Eye (tissue), 1 donor: ENCODE measurements at places on chromosomes 5 and 9.

DNA sequence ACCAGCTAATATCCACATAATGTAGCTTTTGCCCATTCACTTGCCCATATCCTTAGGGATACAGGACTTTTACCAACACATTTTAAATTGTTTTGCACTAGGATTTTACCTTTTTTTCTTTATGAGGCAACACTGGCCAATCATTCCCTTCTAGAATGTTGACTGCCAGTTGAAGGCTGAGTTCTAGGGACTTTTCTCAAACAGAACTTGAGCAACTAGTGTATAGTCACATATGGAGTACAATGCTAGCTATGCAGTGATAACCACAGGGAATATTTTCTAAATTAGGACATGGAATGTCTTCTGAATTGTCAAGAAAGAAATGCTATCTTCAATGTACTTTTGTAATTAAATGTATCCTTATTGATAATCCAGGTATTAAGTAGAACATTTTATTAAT is 133.6 kb downstream of the OXCT1 start:
- no peak for DNase-seq

GRCh38 chr5:65462139-65462705 is 19.5 kb downstream of the ADAMTS6 start:
- DNase-seq, result no peak

DNA sequence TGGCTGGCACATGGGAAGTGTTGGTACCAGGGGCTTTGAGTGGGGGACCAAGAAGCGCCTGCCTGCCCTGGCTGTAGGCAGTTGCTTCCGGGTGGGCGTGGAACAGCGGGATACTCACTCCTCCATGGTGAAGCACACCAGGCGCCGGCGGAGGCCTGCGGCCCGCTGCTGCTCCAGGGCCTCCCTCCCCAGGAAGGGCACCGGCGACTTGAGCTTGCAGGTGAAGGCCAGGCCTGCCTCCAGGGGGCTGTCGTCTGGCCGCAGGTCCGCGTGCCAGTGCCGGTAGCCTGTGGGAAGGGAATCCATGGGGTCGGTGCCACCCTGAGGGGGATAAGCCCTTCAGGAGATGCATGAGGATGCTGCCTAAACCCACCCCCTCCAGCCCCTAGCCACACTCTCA is 34.3 kb downstream of the DBH start:
- no peak for DNase-seq

GRCh38 chr5:148033134-148033533 is 30.6 kb upstream of the SPINK5 start:
- DNase-seq, result peak; percentile 55

DNA sequence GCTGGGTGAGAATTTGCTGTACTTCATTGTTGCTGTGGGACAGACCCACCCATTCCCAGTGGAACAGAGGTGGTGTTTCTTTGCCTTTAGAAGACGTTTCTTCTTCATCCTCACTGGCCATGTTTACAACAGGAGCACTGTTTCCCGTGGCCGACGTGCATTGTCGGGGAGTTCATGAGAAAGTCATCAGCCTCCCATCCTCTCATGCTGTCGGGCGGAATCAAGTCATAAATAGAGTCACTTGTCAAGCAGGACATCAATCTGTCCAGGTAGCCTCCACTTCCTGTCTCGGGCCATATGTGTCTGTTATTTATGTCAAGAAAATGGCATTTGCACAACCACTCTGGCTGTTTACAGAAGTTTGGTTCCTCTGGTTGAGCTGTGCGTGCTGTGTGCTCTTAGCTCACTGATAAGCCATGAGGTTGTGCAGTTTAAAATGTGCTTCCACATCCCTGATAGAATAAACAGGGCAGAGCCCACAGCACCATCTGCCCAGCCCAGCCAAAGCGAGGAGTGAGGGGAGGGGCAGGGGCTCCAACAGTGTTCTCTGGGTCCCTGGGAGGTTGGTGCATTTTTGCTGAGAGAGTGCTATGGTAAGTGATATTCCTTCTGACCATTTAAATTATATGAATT is 401.9 kb upstream of the IRX2 start:
- no peak for DNase-seq

DNA sequence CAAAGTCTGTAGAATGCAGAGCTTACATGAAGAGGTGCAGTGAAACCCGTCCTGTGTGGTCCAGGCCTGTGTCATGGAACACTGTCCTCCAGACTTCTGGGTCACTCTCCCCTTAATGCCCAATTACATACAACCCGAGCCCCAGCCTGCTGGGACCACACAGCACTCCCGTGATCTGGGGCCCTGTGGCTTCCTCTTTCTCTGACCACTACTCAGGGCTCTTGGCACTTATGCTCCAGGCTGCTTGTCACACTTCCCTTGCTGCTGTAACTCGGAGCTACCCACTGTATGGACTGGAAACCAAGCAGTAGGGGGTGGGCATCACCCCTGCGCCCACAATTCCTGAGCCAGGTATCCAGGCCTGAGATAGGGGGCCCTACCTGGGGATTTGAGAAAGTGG is 10.3 kb upstream of the IL3 start:
- no peak for DNase-seq

GRCh38 chr5:159091596-159092331 is 8.0 kb downstream of the EBF1 start:
- no peak for DNase-seq

- peak; percentile 27 for DNase-seq
These were observed 107.2 kb downstream of the PDE4D start for GRCh38 chr5:59786334-59786805.

DNA sequence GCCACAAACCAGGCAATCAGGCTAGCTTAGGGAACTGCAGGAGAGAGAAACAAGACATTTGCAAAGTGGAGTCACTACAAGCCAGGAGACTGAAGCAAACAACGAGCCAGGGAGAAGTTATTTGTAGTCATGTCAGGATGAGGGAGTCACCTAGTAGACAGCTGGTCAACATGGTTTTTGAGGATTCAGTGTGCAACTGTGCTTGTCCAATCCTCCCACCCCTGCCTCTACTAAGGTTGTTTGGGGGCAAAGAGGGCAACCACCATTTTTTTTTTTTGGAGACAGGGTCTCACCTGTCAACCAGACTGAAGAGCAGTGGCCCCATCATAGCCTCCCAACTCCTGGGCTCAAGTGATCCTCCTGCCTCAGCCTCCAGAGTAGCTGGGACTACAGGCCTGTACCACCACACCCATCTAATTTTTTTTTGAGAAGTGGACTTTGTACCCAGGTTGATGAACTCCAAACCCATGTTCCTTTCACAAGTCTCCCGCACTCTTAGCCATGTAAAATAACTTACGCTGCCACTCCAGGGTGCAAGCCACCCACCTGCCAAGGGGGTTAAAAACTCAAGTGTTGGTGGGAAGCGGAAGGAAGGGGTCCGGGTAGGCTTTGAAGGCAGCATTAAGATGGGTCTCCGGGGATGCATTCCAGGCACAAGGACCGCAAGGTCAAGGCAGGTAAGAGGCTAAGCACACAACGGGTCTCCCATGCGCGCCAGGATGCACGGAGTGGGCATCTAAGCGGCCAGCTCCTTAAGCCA is 995 bp downstream of the RPL35 start:
- DNase-seq, result no peak

GRCh38 chr9:133771486-133772482 is 33.6 kb upstream of the SARDH start:
- DNase-seq, result no peak

DNA sequence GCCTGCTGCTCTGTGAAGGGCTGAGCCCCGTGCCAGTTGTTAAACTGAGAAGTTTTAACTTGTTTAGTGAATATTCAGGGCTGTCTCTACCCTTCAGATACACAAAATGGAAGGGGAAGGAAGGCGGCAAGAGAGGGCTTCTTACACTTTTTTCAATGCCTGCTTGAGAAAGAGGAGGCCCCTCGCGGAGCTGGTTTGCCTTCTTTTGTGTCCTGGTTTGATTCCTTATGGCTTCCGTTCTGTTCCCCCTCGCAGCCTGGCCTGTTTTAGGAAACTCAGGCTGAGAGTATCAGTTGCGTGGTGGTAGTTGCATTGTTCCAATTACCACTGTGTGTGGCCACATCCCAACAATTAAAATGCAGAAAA is 1.0 kb downstream of the FAM53C start:
- peak; percentile 61 for DNase-seq

DNA sequence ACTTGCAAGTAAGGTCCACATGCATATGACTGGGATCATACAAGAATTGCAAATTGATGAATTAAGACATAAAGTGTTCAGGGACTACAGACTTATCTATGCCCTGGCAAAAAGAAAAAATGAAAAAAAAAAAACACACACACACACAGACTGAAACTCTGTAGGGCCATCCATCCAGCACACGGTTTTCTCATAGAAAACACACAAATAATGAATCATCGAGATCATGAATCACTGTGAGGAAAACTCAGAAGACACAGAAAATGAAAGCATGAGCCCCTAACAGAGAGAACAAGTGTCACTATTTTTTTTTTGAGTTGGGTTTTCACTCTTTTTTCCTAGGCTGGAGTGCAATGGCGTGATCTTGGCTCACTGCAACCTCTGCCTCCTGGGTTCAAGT is 185.2 kb downstream of the IRX2 start:
- no peak for DNase-seq

GRCh38 chr5:150000256-150000989 is at the start of the genes HMGXB3 and TIGD6:
Gene HMGXB3 (plus strand): TSS chr5:150000739. CDS start chr5:150004853, 4,114 bp downstream.
Gene TIGD6 (minus strand): TSS chr5:150000654. CDS start chr5:149996348, 4,306 bp downstream.
- peak; percentile 97 for DNase-seq

DNA sequence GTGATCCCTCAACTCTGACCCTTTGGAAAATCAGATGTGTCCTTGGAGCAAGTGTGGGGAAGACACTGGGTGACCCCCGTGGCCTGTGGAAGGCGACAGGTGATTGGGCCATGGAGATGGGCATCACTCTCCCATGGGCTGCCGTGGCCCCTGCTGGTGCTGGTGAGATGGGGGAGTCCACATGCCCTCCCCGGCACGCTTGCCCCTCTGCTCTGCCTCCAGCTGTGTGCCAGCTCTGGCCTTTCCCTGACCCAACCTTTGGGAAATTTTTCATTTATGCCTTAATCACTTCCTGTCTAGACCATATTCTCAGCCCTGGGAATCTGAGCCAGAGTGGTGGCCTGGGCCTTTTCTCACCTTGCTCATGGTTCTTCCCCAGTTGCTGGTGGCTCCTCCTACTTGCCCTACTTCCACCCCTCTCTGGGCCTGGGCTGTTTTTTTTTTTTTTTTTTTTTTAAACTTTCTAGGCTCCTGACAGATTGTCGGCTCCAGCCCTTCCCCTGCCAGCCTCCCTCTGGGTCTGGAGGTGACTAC is 56.6 kb downstream of the RGS3 start:
- no peak for DNase-seq

- DNase-seq, result no peak
These were observed 8.5 kb upstream of the CTSL start for GRCh38 chr9:87717456-87717855.

- DNase-seq, result no peak
These were observed 74.9 kb upstream of the SELENOP start for GRCh38 chr5:42886635-42887034.

- DNase-seq, result peak; percentile 13
These were observed 296.8 kb downstream of the ICE1 start for GRCh38 chr5:5719292-5719691.

DNA sequence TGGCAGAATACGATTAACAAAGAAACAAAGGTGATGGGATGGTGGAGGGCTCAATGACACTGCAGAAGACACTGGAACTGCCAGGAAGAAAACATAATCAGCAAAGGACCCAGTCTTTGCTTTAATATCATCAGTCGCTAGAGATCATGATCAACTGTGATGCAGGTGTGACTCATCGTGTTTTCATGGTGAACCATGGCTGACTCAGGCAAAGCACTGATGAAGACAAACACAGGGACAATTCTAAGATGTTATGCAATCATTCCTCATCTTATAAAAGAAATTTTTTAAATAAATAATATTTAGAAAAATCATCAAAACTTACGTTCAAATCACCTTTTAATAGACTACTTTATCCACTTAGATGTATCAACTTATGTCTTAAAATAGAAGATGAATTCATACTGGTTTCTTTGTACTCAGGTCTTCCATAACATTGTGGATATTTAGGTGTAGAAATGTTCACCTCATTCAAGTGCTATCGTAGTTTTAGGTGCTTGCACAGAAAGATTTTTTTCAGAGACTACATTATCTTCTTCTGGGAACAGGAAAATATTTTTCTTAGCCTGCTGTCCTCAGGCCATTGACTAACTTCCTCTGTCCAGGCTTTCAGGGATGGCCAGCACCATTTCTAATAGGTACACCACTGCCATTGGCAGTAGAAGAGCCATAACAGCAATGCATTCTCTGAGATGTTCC is 673.4 kb upstream of the MEF2C start:
- DNase-seq, result no peak

DNA sequence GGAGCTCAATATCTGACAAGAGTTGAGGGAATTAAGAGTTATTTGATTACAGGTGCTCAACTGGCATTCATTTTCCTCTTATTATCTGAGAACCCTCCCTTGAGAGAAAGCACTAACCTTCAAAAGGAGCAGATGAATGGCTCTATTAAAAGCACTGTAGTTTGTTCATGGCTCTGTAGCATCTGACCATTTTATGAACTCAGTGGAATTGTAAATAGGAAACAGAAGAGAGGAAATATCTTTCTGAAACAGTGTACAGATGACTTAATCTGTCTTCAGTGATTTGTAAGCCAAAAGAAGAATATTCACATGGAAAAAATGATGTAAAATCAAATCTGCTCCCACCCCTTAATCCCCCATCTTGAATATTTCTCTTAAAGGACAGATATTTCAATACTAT is 810.4 kb upstream of the GRAMD2B start:
- peak; percentile 37 for DNase-seq

DNA sequence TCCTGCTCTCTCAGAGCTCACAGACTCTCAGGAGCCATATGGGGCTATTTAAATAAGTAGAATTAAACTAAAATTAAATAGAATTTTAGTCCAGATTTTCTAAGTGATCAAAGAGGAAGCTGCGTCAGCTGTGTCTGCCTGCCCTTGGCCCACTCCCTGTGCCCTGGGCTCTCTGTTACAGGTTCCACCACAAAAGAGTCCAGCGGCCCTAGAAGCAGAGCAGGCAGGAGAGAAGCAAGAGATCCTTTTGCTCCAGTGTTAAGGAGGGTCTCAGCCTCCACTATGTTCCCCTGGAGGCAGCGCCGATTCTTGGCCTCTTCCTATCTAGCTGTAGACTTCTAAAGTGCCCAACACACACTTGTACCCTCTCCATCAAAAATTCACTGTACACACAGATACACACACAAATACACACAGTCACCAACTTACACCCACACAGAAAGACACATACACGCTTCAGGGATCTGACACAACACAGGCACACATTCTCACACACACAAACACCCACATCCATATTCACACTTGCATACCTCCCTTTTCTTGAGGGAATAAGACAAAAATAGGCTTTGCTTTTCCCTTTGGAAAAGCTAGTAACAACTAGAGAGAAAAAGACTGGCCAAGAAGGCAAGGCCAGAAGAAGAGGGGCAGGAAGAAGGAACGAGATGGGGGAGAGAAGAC is 5.5 kb upstream of the TNIP1 start:
- no peak for DNase-seq

GRCh38 chr5:16596581-16596940 is 20.2 kb downstream of the RETREG1 start:
- peak; percentile 17 for DNase-seq

- DNase-seq, result peak; percentile 54
These were observed 36.3 kb downstream of the VCP start for GRCh38 chr9:35035851-35036701.
